CD14-positive monocyte (primary cell): ENCODE measurements at places on chromosomes 1 and 21. TPM values are rescaled to one million over a fixed set of nuclear protein-coding genes. Genes with fewer than 3 reads are reported as not detected.
A peak's percentile ranks its signal among the peaks of the same experiment; 100 is the strongest.

The MROH9 gene
- polyA plus RNA-seq: not detected

- peak; percentile 67 for DNase-seq
These were observed at the start of gene KIAA0319L for GRCh38 chr1:35557118-35557610. TSS of gene KIAA0319L (minus strand) at chr1:35557403. CDS start at chr1:35554491, 2,912 bp downstream.

- no peak for DNase-seq
These were observed 11.8 kb downstream of the TP73 start for GRCh38 chr1:3663999-3664699.

- DNase-seq: no peak
These were observed 9.1 kb downstream of the SNIP1 start for GRCh38 chr1:37545019-37545418.

The CTH gene
- 0.28 TPM for polyA plus RNA-seq

The RAB3B gene
- polyA plus RNA-seq: not detected

DNA sequence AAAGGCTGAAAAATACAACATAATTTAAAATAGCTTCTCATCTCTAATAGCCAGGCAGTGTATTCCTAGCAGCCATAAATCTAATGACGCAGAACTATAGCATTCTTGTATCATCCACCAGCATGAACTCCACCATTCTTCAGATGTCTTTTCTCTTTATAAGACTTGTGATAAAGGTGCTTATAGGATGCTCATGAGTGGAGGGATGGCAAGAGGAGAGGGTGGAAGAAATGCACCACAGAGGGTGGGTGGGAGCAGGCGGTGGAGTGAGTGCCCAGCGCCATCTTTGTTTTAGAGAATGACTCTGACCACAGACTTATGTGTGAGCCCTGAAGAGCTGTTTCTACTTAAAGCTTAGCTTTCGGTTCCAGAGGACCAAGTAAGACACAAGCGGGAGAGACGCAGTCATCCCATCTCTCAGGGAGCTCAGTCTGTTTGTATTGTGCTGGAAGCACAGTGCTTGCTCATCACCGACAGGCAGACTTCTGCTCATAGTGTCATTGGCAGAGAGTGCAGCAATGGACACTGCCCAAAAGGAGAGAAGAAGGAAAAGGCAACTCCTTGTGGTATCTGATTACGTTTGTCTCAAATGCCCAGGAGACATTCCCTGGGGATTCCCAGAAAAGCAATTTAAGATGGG is 65.6 kb downstream of the KCNJ15 start:
- DNase-seq: no peak

The CHRNB2 gene
- polyA plus RNA-seq: not detected

GRCh38 chr21:36722370-36723368 is 23.8 kb downstream of the SIM2 start:
- no peak for DNase-seq

The ZFP69B gene
- not detected for polyA plus RNA-seq

DNA sequence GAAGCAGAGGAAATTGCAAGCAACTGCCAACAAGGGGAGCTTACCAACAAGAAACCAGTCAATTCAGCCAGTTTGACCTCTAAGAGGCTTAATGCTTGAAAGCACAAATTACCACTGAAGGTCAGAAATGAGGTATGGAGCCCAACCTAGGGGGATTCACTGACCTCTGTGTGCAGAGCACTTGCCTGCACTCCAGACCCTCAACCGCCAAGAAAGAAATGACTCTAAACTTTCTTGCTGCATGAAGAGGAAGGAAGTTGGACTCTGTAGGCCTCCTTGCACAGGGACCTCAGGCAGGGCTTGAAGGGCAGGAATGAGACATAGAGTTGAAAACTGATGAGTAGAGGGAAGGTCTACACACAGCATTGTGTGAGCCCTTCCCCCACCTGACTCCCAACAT is 10.0 kb downstream of the ARMH1 start:
- peak; percentile 44 for DNase-seq

DNA sequence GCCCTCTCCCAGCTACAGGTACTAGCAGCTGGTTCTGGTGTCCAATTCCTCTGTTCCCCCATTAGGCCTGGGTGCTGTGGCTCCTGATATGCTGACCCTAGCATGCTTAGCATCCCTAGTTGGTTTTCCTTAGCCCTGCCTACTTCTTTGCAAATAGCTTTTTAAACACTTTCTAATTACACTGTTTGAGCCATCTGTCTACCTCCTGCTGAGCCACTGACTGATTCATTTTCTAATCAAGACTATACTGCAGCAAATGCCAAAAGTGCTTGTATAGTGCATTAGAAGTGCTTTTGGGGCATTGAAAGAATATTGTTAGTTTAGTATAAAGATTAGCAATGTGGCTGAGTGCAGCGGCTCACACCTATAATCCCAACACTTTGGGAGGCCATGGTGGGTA is 36.3 kb downstream of the ERICH3 start:
- DNase-seq: no peak

- no peak for DNase-seq
These were observed 533.9 kb downstream of the PLPP3 start for GRCh38 chr1:56045477-56045876.
